ENCODE measurements at places on chromosomes 16 and 17. TPM values are rescaled to one million over a fixed set of nuclear protein-coding genes. Genes with fewer than 3 reads are reported as not detected.

The UBB gene
- total RNA-seq = 2,180 TPM

The TMEM132E gene
- not detected for total RNA-seq

The SLC52A1 gene
- under 0.01 TPM for total RNA-seq

The FAM171A2 gene
- 8.1 TPM for total RNA-seq

The HEXD gene
- 13.3 TPM for total RNA-seq

The TMEM208 gene
- total RNA-seq = 29.2 TPM

The MEIOC gene
- total RNA-seq = not detected

The NOD2 gene
- total RNA-seq = 0.65 TPM

The CA4 gene
- total RNA-seq = 8.5 TPM

The QPRT gene
- total RNA-seq = 0.20 TPM

The ARHGAP27 gene
- total RNA-seq = 19.0 TPM

The ADGRG1 gene
- 1.4 TPM for total RNA-seq

The MLX gene
- total RNA-seq = 22.9 TPM

The FBXO31 gene
- total RNA-seq = 18.5 TPM

The TMC5 gene
- total RNA-seq = not detected

The GPR179 gene
- not detected for total RNA-seq

The TBC1D3H gene
- not detected for total RNA-seq

The TP53TG3 gene
- not detected for total RNA-seq

The NETO2 gene
- 14.8 TPM for total RNA-seq

The CES5A gene
- total RNA-seq = not detected

The CHST6 gene
- 0.44 TPM for total RNA-seq

The PHF12 gene
- 6.5 TPM for total RNA-seq

The C16orf87 gene
- total RNA-seq = 8.9 TPM

The GAS2L2 gene
- under 0.01 TPM for total RNA-seq
